ENCODE measurements at places on chromosomes 1 and 21.
A peak's percentile ranks its signal among the peaks of the same experiment; 100 is the strongest.

GRCh38 chr1:54347261-54347954 lies 58.8 kb downstream of the SSBP3 start:
- DNase-seq, result no peak

DNA sequence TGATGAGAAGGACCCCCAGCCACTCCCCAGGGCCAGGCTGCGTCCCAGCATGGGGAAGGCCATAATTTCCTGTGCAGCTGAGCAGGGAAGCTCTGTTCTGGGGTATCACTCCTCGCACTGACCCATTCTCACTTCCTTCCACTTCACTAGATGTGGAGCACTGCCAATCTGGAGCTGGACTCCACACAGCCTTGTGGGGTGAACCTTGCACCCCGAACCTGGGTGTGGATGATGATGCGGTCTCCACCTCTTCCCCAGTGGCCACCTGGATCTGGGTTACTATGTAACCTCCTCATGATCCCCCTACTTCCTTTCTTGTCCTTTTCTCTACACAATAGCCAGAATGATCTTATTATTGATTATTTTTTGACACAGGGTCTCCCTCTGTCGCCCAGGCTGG lies 36.7 kb downstream of the CTNNBIP1 start:
- no peak for DNase-seq

- DNase-seq, result no peak
Measured at GRCh38 chr1:106876384-106876783, 180.1 kb upstream of the PRMT6 start.

DNA sequence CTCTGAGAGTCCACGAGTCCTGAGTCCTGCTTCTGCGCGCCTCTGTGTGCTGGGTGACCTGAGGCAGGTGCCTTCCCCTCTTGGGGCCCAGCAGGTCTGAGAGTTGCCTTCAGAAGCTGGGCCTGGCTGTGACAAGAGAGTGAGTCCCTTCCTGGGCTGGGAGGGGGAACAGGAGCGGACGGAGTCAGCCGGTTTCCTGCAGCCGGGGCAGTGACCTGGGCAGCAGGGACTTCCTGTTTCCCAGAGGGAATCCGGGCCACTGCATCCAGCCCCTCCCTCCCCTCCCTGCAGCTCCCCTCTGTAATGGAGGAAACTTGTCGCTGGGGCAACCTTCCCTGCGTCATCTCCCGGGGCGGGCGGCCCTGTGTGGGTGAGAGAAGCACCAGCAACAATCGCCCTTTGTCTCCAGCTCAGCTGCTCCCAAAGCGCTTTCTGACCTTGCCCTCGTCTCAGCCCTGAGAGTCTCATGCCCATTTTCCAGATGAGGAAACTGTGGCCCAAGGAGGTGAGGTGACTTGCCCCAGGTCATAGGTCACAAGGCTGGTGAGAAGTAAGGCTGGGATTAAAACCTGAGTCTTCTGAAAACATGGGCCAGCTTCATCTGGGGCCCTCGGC lies 61.1 kb downstream of the SDC3 start:
- DNase-seq, result no peak

DNA sequence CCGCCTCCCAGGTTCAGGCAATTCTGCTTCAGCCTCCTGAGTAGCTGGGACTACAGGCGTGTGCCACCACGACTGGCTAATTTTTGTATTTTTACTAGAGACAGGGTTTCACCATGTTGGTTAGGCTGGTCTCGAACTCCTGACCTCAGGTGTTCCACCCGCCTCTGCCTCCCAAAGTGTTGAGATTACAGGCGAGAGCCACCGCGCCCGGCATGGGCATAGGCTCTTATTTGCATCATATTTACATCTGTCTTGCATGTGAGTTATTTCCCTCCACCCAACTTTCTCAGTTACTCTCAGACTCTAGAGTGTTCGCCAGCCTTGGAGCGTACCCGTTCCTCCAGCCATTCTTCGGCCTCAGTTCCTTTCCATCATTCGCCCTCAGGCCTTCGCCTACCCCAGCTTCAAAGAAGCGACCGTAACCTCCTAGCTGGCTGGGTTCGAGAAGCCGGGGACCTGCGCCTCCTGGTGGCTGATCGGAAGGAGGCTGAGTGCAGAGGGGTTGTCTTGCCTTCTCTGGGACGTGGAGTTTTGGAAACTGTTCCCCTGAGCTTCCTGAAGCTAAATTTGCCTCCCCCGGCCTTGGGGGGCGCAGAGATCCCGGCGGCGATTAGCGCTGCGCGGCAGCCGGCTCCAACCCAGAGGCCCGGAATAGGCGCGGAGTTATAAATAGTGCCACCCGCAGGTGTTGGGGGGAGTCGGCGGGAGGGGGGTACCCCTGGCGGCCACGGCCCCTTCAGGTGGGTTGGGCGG lies 3.6 kb upstream of the ZBTB7B start:
- peak; percentile 72 for DNase-seq

- no peak for DNase-seq
Measured at GRCh38 chr21:27261676-27262075, 294.8 kb upstream of the ADAMTS5 start.

GRCh38 chr21:16587141-16587581 lies 857.4 kb downstream of the USP25 start:
- no peak for DNase-seq

GRCh38 chr1:27253596-27253995 lies 19.2 kb downstream of the WDTC1 start:
- DNase-seq, result no peak

- no peak for DNase-seq
Measured at GRCh38 chr1:84705513-84705912, 15.3 kb upstream of the SSX2IP start.
